Lung (tissue), 17 donors: ENCODE measurements at places on chromosomes 1 and 21. TPM values are rescaled to one million over a fixed set of nuclear protein-coding genes. Genes with fewer than 3 reads are reported as not detected.

GRCh38 chr21:44304011-44304616 is 4.3 kb downstream of the PFKL start:
- no peak for DNase-seq

GRCh38 chr21:19433623-19434022 is 1030.0 kb upstream of the TMPRSS15 start:
- DNase-seq = no peak

- DNase-seq = no peak
Measured at GRCh38 chr1:45340816-45341466, 701 bp upstream of the MUTYH start.

DNA sequence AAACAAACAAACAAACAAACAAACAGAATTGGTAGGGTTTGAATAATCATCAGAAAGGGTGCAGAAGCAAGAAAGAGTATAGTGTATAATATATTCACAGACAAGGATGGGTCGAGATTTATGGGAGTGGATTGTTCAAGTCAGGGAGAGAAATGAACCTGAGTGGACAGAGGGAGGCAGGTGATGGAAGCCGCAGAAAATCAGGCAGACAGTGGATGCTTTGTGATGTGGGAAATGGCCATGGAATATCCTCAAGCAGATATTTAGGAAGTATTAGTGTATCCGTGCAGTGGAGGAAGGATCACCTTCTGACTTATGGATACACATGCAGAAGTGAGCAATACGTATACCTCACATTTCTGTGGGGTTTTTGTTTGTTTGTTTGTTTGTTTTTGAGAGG is 14.0 kb upstream of the SLC45A1 start:
- DNase-seq = no peak

- no peak for DNase-seq
Measured at GRCh38 chr1:186519982-186520381, 59.1 kb upstream of the PDC start.

DNA sequence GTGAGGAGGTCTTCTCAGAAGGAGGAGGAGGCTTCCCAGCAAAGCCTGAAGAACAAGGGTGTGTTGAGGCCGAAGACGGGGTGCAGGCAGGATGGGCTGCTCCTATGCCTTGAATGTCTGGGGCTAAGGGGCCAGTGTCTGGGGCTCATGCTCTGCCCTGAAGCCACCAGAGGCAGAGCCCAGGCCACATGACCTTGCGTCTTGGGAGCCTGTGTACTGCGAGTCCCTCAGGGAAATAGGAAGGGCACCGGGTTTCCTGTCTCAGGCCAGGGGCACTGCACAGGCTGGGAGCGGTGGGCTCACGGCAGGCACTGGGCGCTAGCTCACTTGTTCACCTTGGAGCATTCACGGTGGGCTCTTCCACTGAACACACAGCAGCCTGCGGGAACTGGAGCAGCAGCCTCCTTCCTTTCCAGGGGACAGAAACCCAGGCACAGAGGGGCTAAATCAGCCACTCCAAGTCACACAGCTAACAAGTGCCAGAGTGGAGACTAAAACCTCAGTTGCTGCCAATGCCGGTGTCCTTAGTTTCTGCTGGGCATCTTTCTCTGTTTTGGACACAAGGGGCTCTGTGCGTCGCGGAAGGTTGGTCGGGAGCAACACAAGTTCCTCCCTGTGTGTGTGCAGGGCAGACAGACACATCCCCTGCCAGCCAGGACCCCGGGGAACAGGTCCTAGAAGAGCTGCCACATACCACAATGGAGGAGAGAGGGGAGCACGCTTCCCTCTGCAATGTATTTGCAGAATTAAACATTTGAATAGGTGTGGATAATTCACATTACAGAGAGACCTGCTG is 104.8 kb upstream of the C1orf174 start:
- DNase-seq = no peak

DNA sequence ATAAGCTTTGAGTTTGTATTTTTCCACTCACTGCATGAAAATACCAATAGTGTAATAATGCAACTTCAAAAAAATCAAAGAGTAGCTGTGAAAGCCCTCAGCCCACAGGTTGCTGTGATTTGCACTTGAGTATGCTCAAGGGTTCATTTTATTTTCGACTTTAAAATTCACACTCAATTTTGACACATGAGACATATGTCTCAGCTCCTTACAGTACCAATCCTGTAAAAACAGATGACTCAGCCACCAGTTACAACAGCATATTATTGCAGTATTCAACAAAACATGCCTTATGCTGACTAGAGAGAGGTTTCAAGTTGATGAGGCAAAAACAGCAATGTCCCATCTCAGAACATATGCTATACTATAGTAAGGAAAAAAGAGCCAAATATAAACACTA is 66.1 kb downstream of the CYYR1 start:
- DNase-seq = peak; percentile 58

DNA sequence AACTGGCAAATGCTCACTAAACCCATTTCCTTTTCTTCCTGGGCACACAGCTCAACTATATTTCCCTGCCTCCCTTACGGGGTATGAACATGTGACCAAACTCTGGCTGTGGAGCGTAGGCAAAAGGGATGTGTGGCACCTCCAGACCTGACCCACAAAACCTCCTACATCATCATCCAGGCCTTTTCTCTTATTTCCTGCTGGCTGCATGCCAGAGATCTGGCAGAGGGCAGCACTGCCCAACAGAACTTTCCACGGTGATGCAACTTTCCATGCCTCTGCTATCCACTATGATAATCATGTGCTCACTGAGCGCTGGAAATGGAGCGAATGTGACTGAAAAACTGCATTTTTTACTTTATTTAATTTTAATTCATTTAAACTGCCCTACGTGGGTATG is 99.6 kb upstream of the CACNA1E start:
- DNase-seq = no peak

GRCh38 chr21:38850277-38850951 is 44.7 kb downstream of the ETS2 start:
- no peak for DNase-seq

GRCh38 chr1:160773093-160773492 is 22.9 kb upstream of the LY9 start:
- DNase-seq = no peak

DNA sequence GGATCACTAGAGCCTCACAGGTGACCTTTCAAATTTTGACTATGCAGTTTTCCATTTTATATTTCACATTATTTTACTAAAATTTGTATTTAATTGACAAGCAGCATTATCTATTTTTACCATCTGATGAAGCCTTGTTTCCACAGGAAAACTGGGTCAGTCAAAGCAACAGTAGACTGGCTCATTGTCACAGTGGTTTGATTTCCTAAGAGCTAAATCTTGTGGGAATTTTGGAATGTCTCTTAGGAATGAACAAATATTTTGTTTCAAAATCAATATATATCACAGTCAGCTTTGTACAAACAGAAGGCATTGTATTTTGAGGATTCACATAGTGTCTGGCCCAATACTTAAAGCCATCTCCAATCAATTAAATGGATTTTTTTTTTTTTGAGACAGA is 152.6 kb upstream of the RNPC3 start:
- no peak for DNase-seq

- DNase-seq = no peak
Measured at GRCh38 chr21:39523399-39523798, 71.6 kb downstream of the SH3BGR start.

- no peak for DNase-seq
Measured at GRCh38 chr1:53578358-53578757, 119.2 kb downstream of the DMRTB1 start.

DNA sequence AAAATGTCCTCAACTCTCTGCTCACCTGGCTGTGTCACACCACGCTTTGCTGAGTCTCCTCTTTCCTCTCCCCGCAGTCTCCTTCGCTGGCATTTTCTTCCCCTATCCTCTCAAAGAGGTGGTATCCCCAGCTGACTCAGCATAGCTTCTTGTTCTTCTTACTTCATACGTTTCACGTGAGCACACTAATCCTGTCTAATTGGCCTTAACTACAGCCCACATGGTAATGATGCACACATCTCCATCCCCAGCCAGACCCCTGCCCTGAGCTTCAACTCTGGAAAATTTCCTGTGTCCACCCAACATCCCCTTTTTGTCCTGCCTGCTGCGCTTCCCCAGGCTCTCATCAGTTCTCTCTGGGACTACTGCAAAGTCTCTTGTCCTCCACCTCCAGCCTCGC is 169.8 kb downstream of the TTLL7 start:
- DNase-seq = no peak

DNA sequence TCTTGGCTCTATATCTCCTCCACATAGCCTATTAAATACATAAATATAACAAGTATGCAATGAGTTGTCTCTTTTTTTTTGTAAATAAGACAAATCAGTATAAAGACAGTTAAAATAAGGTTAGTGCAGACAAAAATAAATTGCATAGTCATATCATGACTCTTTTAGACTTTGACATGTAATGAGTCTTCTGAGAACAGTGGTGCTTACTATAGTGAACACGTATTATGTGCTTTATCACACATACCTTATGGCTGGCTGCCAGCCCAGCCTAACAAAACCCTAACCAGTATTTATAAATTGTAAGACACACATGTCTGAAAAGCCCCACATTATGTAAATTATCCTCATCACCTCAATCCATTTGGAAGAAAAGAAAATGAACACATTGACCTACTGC is 29.1 kb upstream of the F13B start:
- DNase-seq = no peak

DNA sequence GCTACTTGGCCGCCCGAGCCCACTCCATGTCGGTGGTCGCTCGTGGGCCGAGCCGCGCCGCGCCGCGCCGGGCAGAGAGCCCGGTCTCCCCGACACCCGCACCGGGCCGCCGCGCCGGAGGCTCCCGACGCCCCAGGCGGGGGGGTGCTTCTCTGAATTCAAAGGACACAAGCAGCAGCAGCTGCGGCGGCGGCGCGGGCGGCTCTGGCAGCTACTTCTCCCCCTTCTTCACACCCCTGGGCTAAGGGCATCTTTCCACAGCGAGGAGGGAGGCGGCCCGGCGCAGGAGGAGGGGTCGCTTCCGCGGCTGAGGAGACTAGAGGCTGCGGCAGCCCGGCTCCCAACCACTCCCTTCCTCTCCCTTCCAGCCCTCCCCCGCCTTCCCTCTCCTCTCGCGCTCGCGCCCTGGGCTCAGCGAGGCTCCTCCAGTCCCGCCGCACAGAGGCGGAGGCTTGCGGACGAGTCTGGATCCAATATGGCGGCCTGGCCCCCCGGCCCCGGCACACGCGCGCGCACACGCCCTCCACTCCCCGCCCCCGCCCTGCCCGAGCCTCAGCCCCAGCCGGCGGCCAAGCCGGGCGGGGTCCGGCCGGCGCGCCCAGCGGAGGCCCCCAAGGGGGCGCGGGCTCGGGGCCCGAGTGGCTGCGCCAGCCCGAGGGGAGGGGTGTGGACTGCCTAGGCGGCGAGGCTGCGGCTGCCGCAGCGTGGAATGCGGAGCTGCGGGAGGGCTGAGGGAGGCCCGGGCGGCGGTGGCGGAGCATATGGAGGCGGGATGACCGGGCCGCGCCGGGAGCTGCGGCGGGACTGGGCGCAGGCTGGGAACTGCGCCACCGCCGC is at the start of gene CDC42BPA:
TSS of gene CDC42BPA (minus strand) at position 477 of the 837 bp plus-strand sequence. CDS start 1,310 bp downstream, outside the sequence.
- DNase-seq = peak; percentile 96

- no peak for DNase-seq
Measured at GRCh38 chr1:191564275-191564674, 594.0 kb upstream of the RGS18 start.

- DNase-seq = peak; percentile 51
Measured at GRCh38 chr1:22889213-22889827, 83.3 kb downstream of the LACTBL1 start.

- DNase-seq = peak; percentile 40
Measured at GRCh38 chr1:28926629-28927265, 12.4 kb downstream of the EPB41 start.

- peak; percentile 65 for DNase-seq
Measured at GRCh38 chr1:167328816-167329483, 108.3 kb downstream of the POU2F1 start.

GRCh38 chr1:48338257-48338656 is 115.7 kb downstream of the SLC5A9 start:
- DNase-seq = no peak

GRCh38 chr1:31764312-31765040 is at the start of gene ADGRB2:
TSS of gene ADGRB2 (minus strand) at chr1:31764340. CDS start at chr1:31757221, 7,119 bp downstream.
- DNase-seq = peak; percentile 68

The MTARC2 gene
- 36.1 TPM for polyA plus RNA-seq

The KRTAP21-2 gene
- not detected for polyA plus RNA-seq

The LCE2B gene
- not detected for polyA plus RNA-seq

The KIF2C gene
- 2.7 TPM for polyA plus RNA-seq

The SH2D2A gene
- 1.1 TPM for polyA plus RNA-seq

The CNST gene
- polyA plus RNA-seq = 10.5 TPM

The OR2L8 gene
- polyA plus RNA-seq = not detected

The TMEM269 gene
- polyA plus RNA-seq = 0.03 TPM

The MROH9 gene
- 0.49 TPM for polyA plus RNA-seq

The AADACL3 gene
- polyA plus RNA-seq = not detected

The PTGER3 gene
- 1.0 TPM for polyA plus RNA-seq

The KCNE2 gene
- polyA plus RNA-seq = not detected

The C1QC gene
- 125 TPM for polyA plus RNA-seq

The EEIG2 gene
- 4.7 TPM for polyA plus RNA-seq

The RNU1-4 gene
- not detected for polyA plus RNA-seq

The RAB29 gene
- polyA plus RNA-seq = 20.0 TPM
